HT1080 (cell line): ENCODE measurements at places on chromosomes 1 and 21. TPM values are rescaled to one million over a fixed set of nuclear protein-coding genes. Genes with fewer than 3 reads are reported as not detected.

Gene GJA4
- total RNA-seq: not detected in 2 replicates

Gene RHBDL2
- total RNA-seq: 0.50 and 2.7 TPM in 2 replicates

Gene UBASH3A
- not detected in 2 replicates for total RNA-seq

Gene CLIC6
- total RNA-seq: not detected in 2 replicates

Gene NPL
- 1.4 and 1.7 TPM in 2 replicates for total RNA-seq

Gene OR2M3
- 0.02 TPM in 1 of 2 replicates, not detected in the other for total RNA-seq

Gene TIE1
- total RNA-seq: 135 and 139 TPM in 2 replicates

Gene SPRR2D
- total RNA-seq: 1.5 TPM in 1 of 2 replicates, not detected in the other

Gene CFHR5
- not detected in 2 replicates for total RNA-seq

Gene RNF207
- total RNA-seq: 0.32 and 0.84 TPM in 2 replicates

Gene PYHIN1
- total RNA-seq: 0.26 TPM in 1 of 2 replicates, not detected in the other

Gene NEGR1
- 1.6 and 2.0 TPM in 2 replicates for total RNA-seq

Gene RCSD1
- total RNA-seq: not detected in 2 replicates

Gene ACTA1
- not detected in 2 replicates for total RNA-seq

Gene CD34
- total RNA-seq: 0.20 TPM in 1 of 2 replicates, not detected in the other

Gene ADAM30
- total RNA-seq: not detected in 2 replicates

Gene PGBD5
- 2.3 and 3.6 TPM in 2 replicates for total RNA-seq

Gene PTGS2
- 0.69 and 4.0 TPM in 2 replicates for total RNA-seq

Gene CITED4
- total RNA-seq: 0.90 TPM in 1 of 2 replicates, not detected in the other

Gene GPX7
- total RNA-seq: not detected in 2 replicates

Gene CHML
- total RNA-seq: 36.4 and 44.5 TPM in 2 replicates

Gene ACBD3
- total RNA-seq: 20.4 and 24.2 TPM in 2 replicates

Gene CELA2B
- total RNA-seq: not detected in 2 replicates

Gene CR1
- total RNA-seq: not detected in 2 replicates

Gene RHD
- total RNA-seq: not detected in 2 replicates

Gene CYP4B1
- not detected in 2 replicates for total RNA-seq

Gene FGR
- total RNA-seq: not detected in 2 replicates

Gene CAPN9
- total RNA-seq: not detected in 2 replicates
